ENCODE measurements at places on chromosomes 11 and 22. TPM values are rescaled to one million over a fixed set of nuclear protein-coding genes. Genes with fewer than 3 reads are reported as not detected.

The TPH1 gene
- total RNA-seq, result 0.15 TPM

The YPEL1 gene
- 1.0 TPM for total RNA-seq

DNA sequence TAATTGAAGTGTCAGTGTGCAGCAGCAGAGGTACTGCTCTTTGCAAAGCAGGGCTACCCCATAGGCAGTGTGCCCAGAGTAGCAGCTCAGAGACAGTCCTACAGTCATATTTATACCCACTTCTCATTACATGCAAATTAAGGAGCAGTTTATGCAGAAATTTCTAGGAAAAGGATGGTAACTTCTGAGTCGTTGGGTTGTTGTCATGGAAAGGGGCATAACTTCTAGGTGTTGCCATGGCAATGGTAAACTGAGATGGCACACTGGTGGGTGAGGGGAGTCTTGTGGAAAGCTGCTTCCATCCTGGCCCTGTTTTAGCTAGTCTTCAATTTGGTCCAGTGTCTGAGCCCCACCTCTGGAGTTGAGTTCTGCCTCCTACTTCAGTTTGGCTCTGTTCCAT is 77.4 kb downstream of the MN1 start:
- no peak for DNase-seq

DNA sequence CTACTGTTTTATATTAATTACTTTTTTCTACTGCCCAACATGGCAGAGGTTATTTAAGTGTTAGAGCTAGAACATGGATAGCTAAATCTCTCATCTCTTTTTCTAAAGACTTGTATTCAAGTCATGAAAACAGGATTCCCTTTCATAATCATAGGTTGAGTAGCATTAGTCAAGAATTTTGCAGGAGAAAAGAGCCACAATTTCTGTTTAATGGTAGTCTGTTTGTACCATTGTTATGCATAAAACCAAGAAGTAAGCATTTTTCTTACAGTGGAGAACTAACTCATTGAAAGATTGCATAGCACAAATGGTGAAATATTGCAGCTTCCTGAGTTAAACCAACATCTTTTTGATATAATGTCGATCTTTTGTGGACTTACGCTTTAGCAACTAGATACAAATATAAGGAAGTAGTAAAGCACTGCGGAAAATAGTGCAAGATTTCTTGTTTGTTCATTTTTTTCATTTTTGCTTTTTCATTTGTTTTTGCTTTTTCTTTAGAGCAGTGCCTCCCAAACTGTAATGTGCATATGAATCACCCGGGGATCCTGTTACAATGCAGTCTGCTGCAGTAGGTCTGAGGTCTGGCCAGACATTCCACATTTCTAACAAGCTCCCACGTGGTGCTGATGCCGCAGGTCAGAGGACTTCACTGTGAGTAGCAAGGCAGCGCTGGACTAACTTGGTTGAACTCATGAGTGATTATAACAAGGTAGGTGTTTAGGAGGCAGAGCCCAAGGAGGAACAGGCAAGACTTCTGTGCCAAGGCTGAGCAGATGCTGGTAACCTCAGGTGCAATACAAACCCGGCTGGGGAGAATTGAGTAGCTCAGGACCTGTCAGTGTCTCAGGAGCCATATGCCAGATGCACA is 4.6 kb downstream of the ETS1 start:
- peak; percentile 98 for DNase-seq

- no peak for DNase-seq
Measured at GRCh38 chr11:121515335-121515671, 62.5 kb upstream of the SORL1-AS1 start.

DNA sequence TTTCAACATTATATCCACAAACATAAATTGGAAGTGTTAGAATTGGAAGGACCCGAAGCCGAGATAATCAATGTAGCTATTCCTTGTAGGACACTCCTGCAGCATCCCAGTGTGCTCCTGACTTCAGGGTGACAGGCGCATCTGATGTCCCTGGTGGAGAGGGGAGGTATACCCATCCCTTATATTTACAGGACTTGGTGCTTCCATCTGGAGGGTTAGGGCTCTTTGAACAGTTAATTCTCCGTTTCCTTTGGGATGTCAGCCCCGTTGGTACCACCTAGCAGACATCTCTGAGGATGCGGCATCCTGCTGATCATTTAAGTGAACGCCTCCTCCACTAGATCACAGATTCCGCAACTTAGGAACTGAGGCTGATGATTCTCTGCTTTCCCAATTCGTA is 451.3 kb downstream of the OPCML start:
- DNase-seq, result no peak

DNA sequence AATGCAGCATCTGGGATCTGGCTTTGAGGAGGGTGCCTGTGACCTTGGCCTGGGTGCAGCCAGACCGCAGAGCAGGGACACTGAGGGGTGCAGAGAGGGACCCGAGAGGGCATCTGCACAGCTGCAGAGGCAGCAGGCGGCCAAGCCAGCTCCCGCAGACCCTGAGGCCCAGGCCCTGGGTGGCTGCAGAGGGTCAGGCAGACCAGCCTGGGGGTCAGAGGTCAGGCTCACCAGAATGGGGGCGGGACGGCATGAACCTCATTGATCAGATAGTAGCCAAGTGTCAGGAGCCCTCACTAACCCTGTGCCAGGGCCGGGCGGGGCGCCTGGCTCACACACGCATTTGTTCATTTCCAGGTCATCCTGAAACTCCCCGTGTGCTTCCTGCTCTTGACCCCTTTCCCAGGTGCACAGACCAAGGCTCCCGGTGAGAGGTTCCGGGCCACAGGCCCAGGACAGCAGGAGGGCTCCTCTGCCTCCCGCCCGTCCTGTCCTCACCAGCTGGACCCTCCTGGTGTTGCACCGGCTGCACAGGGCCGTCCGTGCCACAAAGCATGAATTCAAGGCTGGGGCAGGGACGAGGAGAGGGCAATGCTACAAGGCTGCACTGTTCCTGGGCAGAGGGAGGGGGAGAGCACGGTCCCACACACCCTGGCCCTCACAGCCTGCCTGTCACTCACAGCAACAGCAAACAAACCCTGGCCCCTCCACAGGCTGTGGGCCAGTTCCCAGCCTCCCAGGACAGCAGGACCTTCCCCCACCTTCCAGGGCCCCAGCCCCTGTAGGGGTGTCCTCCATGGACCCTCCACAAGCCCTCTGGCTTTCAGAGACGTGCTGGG is 3.3 kb downstream of the RTN4R start:
- no peak for DNase-seq

- DNase-seq, result no peak
Measured at GRCh38 chr22:25698978-25699377, 43.0 kb upstream of the MYO18B start.

DNA sequence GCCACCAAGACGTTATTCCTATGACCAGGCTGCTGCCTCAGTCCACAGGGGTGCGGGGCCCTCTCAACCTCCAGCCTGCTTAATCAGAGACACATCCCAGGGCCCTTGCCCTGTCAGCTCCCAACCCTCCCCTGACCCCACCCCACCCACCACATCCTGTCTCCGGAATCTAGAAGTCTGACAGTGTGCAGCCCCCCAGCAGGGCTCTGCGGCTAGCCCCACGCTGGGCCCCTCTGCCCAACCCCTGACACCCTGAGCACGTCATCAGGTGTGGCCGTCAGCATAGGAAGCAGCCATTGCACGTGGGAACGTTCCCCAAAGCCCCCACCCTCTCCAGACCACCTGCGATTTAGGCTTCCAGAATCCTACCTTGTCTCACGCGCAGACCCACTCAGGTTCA is 34.3 kb upstream of the IGSF9B start:
- no peak for DNase-seq

Measured in renal cortical epithelial cell (primary cell).